ENCODE measurements at places on chromosomes 6 and 20. TPM values are rescaled to one million over a fixed set of nuclear protein-coding genes. Genes with fewer than 3 reads are reported as not detected.

RSPH4A gene
- total RNA-seq, result 0.40 TPM

CFB gene
- 10.7 TPM for total RNA-seq

DACT2 gene
- total RNA-seq, result not detected

C6orf58 gene
- not detected for total RNA-seq

C20orf204 gene
- total RNA-seq, result 2.0 TPM

PCSK2 gene
- 0.48 TPM for total RNA-seq

GRM1 gene
- 0.08 TPM for total RNA-seq

FOXP4 gene
- 9.8 TPM for total RNA-seq

PGC gene
- total RNA-seq, result not detected

SLC35F1 gene
- under 0.01 TPM for total RNA-seq

SLC35D3 gene
- total RNA-seq, result 0.08 TPM

PTK7 gene
- 240 TPM for total RNA-seq

ZBTB12 gene
- 2.0 TPM for total RNA-seq

DLL1 gene
- total RNA-seq, result 5.9 TPM

PRDM13 gene
- not detected for total RNA-seq

NKAIN2 gene
- total RNA-seq, result not detected

BPIFA1 gene
- total RNA-seq, result not detected

CCR6 gene
- not detected for total RNA-seq

WFDC2 gene
- 0.26 TPM for total RNA-seq

PCK1 gene
- total RNA-seq, result not detected

CRISP3 gene
- not detected for total RNA-seq

UNC93A gene
- total RNA-seq, result not detected

OVOL2 gene
- 1.0 TPM for total RNA-seq

DEFB126 gene
- total RNA-seq, result not detected

BTNL2 gene
- total RNA-seq, result not detected

OPRL1 gene
- total RNA-seq, result 1.2 TPM

RBL1 gene
- total RNA-seq, result 6.7 TPM

FRK gene
- total RNA-seq, result 0.52 TPM

NRSN1 gene
- not detected for total RNA-seq

TMC2 gene
- total RNA-seq, result not detected

TRIM10 gene
- not detected for total RNA-seq

FOXO3 gene
- total RNA-seq, result 62.0 TPM

PLA2G7 gene
- total RNA-seq, result 0.13 TPM

PM20D2 gene
- total RNA-seq, result 6.6 TPM

DEFB124 gene
- total RNA-seq, result not detected

SGK2 gene
- not detected for total RNA-seq

BEND6 gene
- 5.3 TPM for total RNA-seq

NPEPL1 gene
- 14.2 TPM for total RNA-seq

WFDC10B gene
- not detected for total RNA-seq

FAM83C gene
- not detected for total RNA-seq

SLC17A1 gene
- not detected for total RNA-seq

ADGRF4 gene
- not detected for total RNA-seq
